ENCODE measurements at places on chromosomes 13 and 19.

GRCh38 chr19:46896076-46896794 lies 35.4 kb downstream of the ARHGAP35 start:
- DNase-seq = no peak

DNA sequence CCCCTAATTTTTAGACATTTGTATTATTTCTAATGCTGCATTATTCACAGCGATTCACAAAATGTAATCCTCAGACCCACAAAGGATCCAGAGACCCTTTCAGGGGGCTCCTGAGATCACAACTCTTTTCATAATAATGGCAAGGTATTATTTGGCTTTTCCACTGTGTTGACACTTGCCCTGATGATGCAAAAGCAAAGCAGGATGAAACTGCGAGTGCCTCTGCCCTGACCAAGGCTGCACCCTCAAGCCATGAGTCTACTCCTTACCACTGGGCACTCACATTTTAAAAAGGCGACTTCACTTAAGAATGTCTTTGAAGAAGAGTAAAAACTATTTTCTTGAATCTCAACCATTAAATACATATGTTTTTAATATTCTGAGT lies 11.4 kb downstream of the ELF1 start:
- no peak for DNase-seq

GRCh38 chr13:34671137-34671536 lies 270.9 kb upstream of the NBEA start:
- no peak for DNase-seq

- no peak for DNase-seq
Measured at GRCh38 chr13:36650611-36651010, 23.2 kb upstream of the SERTM1 start.

GRCh38 chr19:30228113-30228834 lies 143.9 kb upstream of the ZNF536 start:
- DNase-seq = no peak

DNA sequence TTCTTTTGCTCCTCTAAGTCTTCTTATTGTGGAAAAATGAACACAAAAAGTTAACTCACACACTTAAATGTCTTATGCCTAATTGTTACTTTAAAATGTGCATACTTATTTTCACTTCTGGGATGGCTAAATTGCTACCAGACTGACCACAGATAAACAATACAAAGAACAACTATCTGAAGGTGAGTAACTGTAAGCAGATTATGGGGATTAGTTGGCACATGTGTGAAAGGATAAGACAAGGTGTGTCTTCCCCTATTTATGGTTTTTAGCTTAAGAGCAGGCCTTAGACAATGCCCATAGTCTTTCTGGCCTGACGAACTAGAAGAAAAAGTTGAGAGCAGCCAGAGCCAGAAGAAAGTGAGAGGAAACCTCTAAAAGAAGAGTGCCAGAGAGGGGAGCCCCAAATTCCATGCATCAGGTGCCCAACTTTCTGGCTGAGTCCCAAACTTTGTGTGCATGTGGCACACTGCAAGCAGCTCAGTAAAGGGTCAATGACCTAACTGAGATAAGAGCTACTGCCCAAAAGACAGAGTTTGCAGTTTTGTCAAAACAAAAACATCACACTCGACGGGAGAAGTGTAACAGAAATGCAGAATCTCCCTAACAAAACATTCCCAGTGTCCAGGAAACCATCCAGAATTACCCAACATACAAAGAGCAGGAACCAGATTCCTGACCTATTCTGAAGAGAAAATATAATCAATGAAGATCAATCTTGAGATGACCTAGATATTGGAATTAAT lies 375.4 kb downstream of the KCNRG start:
- DNase-seq = no peak

DNA sequence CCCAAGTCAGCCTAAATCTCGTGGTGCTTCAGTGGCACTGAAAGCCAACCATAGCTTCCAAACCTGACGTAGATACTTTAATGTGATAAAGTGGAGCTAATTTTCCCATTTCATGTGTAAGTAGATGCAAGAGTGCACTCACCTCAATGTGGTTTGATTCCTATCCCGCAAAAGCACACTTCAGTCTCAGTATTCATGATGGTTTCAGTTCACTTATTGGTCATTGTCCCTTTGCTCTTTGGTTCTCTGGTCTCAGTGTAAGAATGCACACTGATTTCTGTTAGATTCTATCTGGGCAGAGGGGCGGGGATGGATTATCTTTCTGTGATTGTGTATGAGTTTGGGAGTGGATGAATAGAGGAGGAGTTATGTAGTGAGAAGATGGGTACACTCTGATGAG lies 340.6 kb downstream of the KCNRG start:
- no peak for DNase-seq

DNA sequence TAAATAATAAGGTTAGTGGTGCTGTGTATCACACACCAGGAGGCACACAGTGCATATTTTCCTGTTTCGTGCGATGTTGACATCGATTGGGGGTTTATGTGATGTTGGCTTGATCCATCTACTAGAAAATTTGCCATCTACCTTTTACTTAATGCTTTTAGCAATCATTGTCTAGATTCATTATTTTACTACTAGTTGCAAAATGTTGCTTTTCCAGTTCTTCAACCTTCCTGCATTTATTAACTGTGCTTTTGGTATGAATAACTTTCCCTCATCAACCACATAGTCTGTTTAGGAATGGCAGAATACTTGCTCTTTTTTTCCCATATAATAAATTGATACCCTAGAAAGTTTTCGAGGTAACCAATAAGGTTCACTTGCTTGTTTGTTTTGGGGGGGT lies 17.5 kb downstream of the C13orf42 start:
- DNase-seq = no peak

GRCh38 chr13:94327318-94327717 lies 152.2 kb downstream of the DCT start:
- no peak for DNase-seq

- peak; percentile 71 for DNase-seq
Measured at GRCh38 chr13:109790942-109791605, 4.7 kb upstream of the IRS2 start.

- peak; percentile 39 for DNase-seq
Measured at GRCh38 chr19:8334458-8335342, 8.4 kb downstream of the KANK3 start.

- no peak for DNase-seq
Measured at GRCh38 chr19:19538061-19538784, at the start of gene CILP2. CILP2 (plus strand) TSS chr19:19538265; CDS start chr19:19538350, 85 bp downstream.

- no peak for DNase-seq
Measured at GRCh38 chr19:7933411-7933810, 7.5 kb upstream of the CTXN1 start.

- DNase-seq = no peak
Measured at GRCh38 chr13:28490061-28490460, 4.9 kb downstream of the FLT1 start.

GRCh38 chr19:36771261-36772231 lies 1.1 kb downstream of the ZNF850 start:
- DNase-seq = peak; percentile 41

GRCh38 chr13:46644816-46645215 lies 91.8 kb downstream of the LRCH1 start:
- DNase-seq = no peak

DNA sequence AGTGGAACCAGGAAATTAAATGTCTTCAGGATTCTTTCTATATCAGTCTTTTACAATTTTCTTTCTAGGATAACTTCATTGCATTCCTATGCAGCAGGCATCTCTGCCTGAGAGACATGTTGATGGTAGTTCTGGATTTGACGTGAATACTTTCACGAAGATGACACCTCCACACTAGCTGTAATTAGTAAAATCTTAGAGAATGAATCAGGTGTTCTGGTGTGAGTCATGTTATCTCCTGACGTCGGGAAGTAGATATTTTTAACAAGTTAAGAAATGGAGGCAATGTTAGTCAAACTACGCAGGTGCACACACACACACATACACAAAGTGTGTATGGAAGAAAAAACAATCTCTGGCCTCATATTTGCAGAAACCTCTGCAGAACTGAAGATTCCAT lies 1661.3 kb upstream of the MIR17HG start:
- no peak for DNase-seq

- no peak for DNase-seq
Measured at GRCh38 chr13:40469581-40470310, 196.7 kb downstream of the FOXO1 start.

DNA sequence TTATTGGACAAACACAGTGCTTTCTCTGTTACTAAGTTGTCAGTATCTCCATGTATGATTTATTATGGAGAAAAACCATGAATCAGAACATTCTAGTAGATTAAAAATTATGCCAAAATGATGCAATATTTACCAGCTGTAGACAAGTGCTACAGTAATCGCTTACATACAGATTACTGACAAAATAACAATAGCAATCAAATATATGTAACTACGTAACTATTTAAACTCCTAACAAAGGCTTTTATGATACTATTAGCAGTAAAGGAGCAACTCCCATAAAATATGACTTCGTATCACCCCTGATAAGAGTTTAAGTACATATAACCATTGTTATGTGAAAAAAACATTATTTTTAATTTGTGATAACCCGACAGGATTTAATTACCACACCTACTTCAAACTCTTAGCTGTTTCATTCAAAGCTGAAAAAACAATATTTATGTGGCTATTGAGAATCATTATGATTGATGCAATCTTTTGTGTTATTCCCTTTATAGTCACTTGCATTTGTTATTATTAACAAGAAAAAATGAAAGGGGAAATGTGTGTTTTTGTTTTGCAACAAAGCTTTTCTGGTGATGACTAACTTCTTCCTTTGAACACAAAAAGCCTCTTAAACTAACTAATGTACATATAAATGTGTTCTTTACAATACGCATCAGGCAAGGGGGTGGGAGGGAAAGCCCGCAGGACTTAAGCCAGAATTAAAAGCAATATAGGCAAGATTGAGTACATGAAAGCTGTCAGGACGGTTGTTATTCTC lies 147.4 kb downstream of the ABCC4 start:
- DNase-seq = no peak

GRCh38 chr13:32117701-32118100 lies 86.1 kb downstream of the FRY start:
- DNase-seq = peak; percentile 38

- no peak for DNase-seq
Measured at GRCh38 chr13:109476001-109476400, 310.4 kb downstream of the IRS2 start.

- no peak for DNase-seq
Measured at GRCh38 chr13:24004971-24005370, 107.7 kb upstream of the C1QTNF9B start.

DNA sequence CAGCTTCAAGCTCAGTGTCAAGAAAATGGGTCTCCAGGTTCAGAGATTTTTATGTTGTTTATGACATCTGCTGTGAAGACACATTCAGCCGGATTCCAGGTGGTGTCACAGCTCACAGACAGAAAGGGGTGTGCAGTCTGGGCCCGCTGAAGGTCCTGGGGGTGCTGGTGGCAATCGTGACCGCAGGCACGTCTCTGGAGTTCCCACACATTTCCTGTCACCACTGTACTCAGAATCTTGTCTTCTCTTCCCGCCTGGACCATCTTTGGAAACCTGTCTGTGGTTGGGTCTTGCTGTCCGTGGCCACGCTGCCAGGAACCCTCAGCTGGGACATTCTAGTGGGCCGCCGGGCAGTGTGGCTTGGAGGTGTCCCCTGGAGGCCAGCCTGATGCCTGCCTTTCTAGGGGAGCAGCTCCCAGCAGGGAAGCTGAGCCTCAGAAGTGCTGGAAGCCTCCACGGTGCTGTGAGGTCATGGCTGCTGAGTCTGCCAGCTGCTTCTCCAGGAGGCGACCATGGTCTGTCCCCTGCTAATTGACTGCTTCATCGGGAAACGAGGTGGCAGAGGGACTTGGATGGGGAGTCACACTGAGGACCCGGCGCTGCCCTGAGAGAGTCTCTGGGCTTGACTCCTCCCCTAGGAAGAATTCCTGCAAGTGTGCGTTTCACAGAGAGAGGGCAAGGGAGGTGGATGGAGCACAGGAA lies 3.7 kb downstream of the TEX29 start:
- no peak for DNase-seq

- DNase-seq = no peak
Measured at GRCh38 chr13:24045597-24045996, 114.9 kb upstream of the SPATA13 start.

- DNase-seq = no peak
Measured at GRCh38 chr19:49335071-49335783, at the start of gene CD37. CD37 (plus strand) TSS chr19:49335406; CDS start chr19:49335541, 135 bp downstream.

GRCh38 chr19:33215438-33216197 lies 10.0 kb downstream of the SLC7A10 start:
- DNase-seq = no peak

- DNase-seq = peak; percentile 22
Measured at GRCh38 chr19:2578901-2579677, 103.2 kb downstream of the GADD45B start.

GRCh38 chr19:33456845-33457220 lies 64.8 kb downstream of the PEPD start:
- no peak for DNase-seq

DNA sequence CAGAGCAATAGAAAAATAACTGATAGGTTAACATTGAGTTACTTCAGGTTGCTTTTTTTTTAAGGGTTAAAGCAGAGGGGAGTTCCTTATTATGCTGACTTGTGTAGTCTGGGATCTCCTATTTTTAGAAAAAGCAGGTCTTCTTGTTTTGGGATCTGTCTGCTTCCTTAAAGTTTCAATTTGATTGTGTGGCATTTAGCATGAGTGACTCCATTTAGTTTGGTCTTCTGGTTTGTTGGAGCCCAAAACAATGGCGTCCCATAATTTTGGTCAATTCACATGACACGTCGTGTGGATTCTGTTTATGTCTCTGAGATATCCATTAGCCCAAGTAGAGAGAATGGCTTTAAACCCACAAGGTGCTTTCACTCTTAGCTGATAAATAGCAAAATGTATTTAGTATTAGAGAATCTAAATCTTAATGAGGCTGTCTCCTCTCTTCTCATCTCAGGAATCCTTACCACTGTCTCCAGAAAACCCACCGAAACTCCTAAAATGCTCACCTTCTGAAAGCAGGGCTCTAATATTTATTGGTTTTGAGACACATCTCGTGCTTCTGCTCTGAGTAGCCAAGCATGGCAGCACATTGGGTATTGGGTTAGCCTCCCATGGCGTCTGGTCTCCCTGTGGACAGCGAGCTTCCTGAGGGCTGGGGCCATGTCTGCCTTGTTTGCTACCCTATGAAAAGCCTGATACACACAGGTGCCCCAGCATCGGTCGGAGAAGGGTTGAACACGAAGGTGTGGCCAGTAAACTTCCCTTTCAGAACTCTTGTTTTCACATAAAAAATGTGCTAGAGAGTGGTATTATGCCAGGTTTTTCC lies 67.2 kb upstream of the GPR183 start:
- no peak for DNase-seq

DNA sequence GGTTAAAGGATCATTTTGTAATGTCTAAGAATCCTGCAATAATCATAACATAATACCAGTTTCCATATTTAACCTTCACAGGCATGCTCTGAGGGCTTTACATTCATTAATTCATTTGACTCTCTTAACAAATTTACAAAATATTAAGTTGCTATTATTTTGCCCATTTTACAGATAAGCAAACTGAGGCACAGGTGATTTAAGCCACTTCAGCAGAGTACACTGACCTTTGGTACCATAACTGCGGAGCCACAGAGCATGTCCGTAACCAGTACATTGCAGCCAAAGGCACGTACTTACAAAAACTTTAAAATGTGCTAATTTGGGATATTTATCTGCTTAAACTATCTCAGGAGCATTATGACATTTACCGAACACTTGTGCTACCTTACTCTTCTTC lies 169.4 kb upstream of the MYO16 start:
- no peak for DNase-seq

- DNase-seq = no peak
Measured at GRCh38 chr13:89967701-89968100, 1379.8 kb upstream of the MIR17HG start.

All from NCI-H2029 treated with DMSO at 0.1 percent for 48 hours (cell line).